MM.1S (cell line): ENCODE measurements at places on chromosomes 4 and X.

GRCh38 chrX:38664285-38664684, 102.9 kb downstream of the TSPAN7 start:
- peak; percentile 30 for DNase-seq

DNA sequence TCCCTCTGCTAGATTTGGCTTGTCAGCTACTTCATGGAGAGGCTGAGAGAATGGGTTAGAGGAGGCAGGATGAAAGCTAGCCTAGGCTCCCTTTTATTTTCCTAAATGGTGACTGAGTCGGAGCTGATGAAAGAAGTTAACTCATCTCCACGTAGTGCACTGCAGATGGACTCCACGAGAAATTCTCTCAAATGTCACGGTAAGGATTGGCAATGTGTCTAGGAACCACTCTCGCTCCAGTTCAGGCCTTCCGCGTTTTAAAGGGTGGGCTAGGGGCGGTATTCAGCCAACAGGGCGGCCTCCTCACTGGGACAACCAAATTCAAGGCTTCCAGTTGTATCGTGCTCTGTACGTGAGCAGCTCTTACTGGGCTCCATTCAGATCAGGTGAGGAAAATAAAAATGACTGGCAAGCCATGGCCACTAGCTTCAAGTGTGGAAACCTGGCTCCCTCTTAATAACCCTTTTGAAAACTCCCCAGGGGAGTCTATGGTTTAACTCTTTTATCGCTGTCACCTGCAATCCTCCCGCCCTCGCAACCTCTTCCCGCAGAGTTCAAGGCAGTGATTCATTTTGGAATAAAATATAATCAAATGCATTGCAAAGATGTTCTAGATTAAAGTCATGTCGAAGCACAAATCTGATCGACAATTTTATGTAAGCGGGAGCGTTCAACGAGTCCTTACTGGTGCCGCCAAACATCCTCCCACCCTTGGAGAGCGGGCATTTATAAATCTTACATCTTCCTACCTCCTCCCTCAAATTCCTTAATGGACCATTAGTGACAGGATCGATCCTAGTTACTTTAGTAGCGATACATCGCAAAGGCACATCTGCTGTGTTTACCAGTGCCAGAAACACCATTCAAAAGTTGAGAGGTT, 1.2 kb downstream of the SPOCK3 start:
- no peak for DNase-seq

GRCh38 chr4:53929311-53929710, 135.1 kb downstream of the CHIC2 start:
- DNase-seq = no peak

GRCh38 chr4:2765832-2766526, 9.8 kb upstream of the TNIP2 start:
- no peak for DNase-seq

GRCh38 chr4:25161593-25161950, 1.3 kb upstream of the SEPSECS start:
- peak; percentile 15 for DNase-seq

DNA sequence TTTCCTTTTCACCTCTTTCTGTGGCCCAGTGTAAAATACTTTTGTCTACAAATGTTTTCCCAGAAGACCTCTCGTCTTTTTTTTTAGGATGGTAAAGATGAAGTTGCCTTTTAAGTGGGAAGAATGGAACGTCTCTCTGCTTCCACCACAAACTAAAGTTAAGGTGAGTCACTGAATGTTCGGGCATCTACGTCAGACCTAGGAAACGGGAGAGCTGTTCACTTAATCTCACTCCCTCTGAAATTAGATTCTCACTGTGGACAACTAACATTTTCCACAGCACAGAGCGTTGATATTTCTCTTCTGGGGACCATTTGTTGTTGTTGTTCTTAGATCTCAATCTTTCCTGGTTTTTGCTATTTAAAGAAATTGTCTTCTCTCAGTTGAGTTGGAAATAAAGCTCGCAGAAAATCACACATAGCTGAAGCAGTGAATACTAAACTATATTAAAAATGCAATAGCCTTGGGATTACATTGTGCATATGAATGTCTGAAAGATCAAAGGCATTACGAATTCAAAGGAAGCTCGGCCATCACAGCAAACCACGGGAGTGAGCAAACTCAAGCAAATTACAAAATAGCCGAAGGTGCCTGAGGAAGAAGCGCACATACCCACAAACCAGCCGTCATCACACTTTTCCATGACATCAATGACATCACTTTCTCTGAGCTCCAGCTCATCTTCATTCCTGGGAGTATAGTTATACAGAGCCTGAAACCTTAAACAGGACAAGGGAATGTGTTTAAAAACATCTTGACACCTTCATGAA, 53.9 kb upstream of the PDLIM3 start:
- DNase-seq = no peak

DNA sequence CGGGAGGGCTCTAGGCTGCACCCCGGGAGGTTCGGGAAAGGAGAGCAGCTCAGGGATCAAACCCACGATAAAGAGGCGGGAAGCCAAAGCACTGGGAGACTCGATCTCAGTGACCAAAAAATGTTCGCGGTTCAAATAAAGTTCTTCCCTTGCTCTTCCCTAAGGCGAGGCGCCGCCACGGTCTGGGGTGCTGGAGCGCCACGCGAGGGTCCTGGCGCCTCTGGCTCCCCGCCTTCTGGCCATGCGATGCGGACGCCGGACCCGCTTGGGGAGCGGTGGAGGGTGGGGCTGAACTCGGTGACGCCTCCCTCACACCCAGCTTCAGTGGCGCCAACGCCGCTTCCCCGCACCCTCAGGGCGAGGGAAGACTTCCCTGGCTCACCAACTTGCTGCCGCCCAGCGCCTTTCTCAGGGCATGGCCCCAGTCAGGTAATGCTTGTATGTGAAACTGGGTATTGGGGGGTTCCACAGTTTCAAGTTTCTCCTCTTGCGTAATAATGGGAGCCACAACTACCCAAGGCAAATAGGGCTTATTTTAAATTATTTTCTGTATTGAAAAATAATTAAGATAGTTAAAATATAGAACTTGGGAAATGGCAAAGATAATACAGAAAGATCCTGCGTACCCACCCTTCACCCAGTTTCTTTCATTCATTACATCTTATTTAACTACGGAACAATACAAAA, at the start of gene QRFPR:
Gene QRFPR (minus strand): TSS at position 243 of the 687 bp plus-strand sequence. CDS start 371 bp downstream, outside the sequence.
- no peak for DNase-seq

GRCh38 chr4:158809611-158810486, 41.0 kb downstream of the FNIP2 start:
- DNase-seq = peak; percentile 67

- DNase-seq = no peak
Observed at GRCh38 chr4:102678695-102679335, 82.0 kb downstream of the MANBA start.

DNA sequence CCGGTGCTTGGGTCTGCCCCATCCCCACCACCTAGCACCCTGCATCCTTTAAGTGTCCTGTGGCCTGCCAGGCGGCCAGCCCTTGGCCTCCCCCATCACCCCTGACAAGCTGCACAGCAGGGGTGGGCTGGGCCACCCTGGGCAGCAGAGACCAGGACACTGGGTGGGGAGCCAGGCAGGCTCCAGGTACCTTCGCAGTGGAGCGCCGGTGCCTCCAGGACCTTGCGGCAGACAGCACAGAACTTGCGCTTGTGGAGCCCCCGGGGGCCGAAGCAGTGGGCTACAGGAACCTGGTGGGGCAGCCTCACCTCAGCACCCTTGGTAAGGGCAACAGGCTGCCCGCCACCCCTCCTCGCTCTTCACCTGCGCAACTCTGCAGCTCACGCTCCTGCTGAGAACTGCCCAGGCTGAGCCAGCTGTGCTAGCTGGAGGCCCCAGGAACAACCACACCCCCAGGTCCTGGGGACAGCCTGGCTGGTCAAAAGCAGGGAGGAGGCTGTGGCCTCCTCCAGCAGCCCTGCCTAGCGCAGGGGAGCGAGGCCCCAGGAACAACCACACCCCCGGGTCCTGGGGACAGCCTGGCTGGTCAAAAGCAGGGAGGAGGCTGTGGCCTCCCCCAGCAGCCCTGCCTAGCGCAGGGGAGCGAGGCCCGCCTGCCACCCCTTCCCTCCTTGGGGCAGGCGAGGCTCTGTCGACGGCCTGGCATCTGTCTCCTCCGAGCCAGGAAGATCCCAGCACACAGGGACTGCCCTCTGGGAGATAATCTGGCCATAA, 4.6 kb downstream of the DGKQ start:
- DNase-seq = no peak

DNA sequence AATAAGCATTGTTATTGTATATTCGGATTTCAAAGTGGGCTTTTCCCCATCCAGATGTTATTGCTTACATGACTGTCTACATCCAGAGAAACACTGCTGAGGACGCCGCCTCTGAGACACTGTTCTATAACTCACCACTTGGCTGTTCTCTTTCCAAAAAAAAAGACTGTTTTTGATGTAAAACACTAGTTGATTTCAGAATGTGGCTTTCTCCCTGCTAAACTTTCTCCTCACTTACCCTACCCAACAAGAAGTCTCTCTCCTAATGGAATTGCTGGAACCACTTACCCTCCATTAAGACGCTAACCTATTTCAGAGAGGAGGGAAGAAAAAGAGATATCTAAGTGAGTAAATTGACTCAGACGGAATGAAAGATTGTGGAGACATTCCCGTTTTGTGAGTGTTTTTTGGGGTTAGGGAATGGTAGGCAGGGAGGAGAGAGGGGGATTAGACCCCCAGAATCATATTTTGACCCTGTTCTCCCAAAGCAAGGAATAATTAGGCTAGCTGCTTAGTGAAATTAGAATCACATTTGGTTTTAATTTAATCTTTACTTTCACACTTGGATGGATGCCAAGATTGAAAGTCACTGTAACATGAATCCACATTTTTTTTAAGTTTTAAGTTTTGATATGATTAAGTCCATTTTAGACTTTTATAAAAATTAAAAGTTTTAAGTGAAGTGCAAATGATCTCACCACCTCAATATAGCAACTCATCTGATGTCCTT, 174.9 kb downstream of the CHIC2 start:
- DNase-seq = no peak

- no peak for DNase-seq
Observed at GRCh38 chr4:16859031-16859430, 39.4 kb downstream of the LDB2 start.

DNA sequence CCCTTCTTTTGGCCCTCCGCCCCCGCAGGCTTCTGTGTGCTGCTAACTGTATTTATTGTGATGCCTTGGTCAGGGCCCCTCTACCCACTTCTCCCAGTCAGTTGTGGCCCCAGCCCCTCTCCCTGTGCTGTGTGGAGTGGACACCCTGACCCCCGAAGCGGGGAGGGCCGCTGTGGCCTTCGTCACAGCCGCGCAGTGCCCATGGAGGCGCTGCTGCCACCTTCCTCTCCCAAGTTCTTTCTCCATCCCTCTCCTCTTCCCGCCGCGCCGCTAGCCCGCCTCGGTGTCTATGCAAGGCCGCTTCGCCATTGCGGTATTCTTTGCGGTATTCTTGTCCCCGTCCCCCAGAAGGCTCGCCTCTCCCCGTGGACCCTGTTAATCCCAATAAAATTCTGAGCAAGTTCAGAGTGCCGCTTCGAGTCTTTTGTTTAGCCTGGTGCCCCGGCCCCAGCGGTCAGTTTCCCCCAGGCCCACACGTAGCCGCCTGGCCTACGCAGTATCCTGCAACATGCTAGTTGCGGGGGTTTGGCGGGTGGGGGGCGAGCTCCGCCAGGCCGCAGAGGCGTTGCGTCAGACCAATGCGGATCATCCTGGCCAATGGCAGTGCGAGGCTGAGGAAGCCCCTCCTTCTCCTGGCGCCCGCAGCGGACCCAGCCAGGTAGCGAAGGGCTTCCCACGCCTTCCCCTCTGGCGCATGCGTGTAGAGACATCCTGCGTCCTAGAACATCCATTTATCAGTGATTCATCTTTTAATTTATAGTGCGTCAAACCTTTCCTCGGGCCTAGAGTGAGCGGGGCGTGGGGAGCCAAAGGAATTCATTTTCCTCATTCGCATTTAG, 5.6 kb upstream of the KANTR start:
- DNase-seq = no peak

- no peak for DNase-seq
Observed at GRCh38 chr4:94650690-94651089, 107.1 kb upstream of the BMPR1B start.

GRCh38 chr4:40733752-40734151, 16.0 kb upstream of the NSUN7 start:
- no peak for DNase-seq

GRCh38 chr4:3407930-3408792, 33.6 kb upstream of the HGFAC start:
- no peak for DNase-seq

- no peak for DNase-seq
Observed at GRCh38 chr4:79964400-79965211, 108.4 kb downstream of the ANTXR2 start.

DNA sequence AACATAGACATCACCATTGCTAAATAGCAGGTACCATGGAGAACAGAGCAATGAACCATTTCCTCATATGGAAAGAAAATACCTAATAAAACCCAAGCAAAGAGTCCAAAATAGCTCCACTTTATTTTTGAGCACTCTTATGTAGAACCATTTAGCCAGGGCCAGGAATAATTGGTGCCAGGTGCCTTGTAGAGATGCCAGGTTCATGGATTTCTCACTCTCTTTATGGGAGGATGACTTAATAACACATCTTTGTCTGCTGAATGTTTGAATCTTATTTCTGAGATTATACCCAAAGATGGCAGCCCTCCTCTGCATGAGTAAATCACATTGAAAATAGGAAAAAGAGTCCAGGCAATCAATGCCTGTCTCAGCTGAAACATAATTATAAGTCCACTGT, 212.3 kb upstream of the SFRP2 start:
- DNase-seq = no peak

GRCh38 chr4:43332052-43332425, 439.5 kb downstream of the GRXCR1 start:
- DNase-seq = no peak

GRCh38 chr4:42703813-42704212, 46.9 kb upstream of the ATP8A1 start:
- no peak for DNase-seq
